ENCODE measurements at places on chromosomes 3 and 15.

- no peak for DNase-seq
Measured at GRCh38 chr15:48966595-48967301, 3.0 kb upstream of the SHC4 start.

DNA sequence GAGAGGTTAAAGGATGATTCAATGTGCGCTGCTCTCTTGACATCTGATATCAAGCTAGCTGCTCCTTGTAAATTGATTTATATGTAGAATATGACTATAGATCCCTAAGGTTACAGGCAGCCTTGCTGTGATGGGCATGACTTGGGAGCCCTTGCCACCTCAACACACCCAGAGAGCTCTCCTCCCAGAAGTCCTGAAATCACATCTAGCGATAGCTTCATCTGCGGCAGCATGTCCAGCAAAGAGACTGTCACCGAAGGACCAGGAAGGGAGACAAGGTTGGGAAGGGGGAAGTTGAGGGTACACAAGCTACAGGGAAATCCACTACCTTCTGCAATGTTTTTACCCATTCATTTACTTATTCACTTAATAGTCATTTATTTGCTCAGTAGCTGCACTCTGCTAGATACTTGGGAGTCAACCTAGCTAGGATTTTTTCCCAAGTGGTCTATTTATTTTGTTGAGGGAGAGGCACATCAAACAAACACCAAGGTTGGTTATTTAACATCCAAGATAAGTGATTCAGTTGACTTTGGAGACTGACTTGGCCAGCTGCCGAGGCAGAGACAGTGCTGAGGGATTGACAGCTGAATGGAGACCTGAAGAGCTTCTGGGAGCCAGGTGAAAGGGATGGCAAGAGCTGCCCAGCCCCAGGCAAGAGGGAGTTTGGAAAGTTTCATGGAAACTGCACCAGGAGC lies 205.8 kb upstream of the IL12A start:
- no peak for DNase-seq

- DNase-seq, result no peak
Measured at GRCh38 chr3:38702231-38702630, 52.7 kb upstream of the SCN5A start.

DNA sequence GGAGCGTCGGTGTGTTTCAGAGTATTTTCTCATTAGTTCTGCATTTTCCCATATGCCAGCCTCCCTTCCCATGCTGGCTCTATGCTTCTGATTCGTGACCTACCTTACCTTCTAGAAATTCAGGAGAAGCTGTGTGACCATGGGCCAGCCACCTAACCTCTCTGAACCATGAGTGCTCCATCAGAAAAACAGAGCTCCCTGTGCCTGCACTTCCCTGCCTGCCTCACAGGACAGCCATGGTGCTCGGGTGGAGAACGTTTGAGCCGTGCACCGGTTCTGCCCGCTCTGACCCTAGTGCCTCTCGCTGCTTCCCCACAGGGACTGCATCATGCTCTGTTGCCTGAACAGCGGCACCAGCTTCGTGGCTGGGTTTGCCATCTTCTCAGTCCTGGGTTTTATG lies 74.5 kb upstream of the SLC6A1 start:
- DNase-seq, result no peak

DNA sequence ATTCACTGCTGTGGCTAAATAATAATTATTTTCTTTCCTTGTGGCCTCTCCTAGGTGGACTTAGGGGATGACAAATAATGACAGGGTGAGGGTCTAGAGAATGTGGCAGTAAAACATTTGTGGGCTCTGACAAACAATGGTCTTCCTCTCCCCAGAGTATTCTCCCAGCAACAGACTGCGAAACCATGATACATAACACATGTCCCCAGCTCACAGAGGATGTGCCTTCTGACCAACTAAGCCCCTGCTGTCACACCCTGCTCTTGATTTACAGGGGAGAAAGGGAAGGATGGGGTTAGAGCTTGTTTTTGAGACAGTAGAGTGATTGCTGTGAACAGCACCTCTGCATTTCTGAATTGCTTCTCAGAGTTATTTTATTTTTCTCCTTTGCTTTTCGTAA lies 116.6 kb upstream of the CTDSPL start:
- DNase-seq, result no peak

GRCh38 chr3:45347315-45348000 lies 40.9 kb upstream of the LARS2 start:
- DNase-seq, result no peak

GRCh38 chr15:85482894-85483293 lies 102.5 kb downstream of the AKAP13 start:
- no peak for DNase-seq

GRCh38 chr15:63597038-63597790 lies at the start of gene FBXL22:
FBXL22 (plus strand) TSS chr15:63597387; CDS start chr15:63597393, 6 bp downstream.
- DNase-seq, result no peak

Data from stimulated activated CD4-positive, alpha-beta T cell treated with anti-CD3 and anti-CD28 coated beads, Interleukin-1b, Interleukin-23, amount 100 ng/mL, for 1 hour (primary cell).